Lower lobe of right lung (tissue), 2 donors: ENCODE measurements at places on chromosomes 16 and 17. TPM values are rescaled to one million over a fixed set of nuclear protein-coding genes. Genes with fewer than 3 reads are reported as not detected.

GRCh38 chr16:675884-676564 is 553 bp downstream of the RHBDL1 start:
- DNase-seq = no peak

GRCh38 chr16:17474572-17474971 is 3.8 kb upstream of the XYLT1 start:
- DNase-seq = no peak

DNA sequence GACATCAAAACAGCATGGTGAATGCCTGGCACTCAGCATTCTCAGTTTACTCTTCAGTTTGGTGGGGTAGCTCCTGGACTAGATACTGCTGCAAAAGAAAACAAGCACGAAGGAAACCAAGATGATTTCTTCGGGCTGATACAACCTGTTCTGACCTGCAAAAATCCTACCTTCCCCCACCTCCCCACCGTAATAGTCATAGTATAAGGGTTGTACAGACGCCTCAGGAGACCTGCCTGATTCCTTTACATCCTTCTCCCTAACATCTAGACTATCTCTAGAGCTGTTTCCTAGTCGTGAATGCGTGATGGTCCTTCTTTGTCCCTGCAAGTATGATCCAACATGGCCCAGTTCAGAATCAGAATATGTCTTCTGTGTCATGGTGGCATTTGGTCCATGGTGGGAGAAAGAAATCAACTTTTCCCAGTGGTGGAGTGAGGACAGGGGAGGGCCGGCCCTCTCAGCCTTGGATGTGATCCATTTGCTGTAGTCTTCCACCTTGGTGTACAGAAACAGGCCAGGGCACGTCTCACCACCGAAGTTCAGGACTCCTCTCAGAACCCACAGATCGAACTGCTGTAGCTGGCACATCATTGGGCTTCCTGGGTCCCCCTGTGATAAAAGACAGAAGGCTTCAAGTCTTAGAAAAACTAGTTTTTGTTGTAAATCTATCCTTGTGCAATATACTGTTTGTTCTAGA is 14.5 kb downstream of the PRSS54 start:
- DNase-seq = no peak

GRCh38 chr16:47866423-47866822 is 289.4 kb downstream of the ABCC12 start:
- DNase-seq = no peak

DNA sequence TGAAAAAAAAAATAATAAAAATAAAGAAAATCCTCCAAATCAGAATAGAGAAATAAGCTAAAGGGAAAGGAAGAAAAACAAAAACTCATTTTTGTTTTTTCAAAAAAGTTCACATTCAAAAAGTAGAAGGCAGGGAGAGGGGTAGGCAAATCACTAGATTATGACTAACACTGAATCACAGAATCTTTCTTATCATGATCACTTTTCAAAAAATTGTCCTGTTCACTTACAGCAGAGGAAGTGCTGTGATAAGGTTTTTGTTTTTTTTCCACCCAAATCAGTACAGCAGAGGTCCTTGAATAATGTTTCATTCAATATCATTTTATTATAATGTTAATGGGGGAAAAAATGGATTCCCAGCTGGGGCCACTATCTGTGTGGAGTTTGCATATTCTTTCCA is 106.4 kb downstream of the CA4 start:
- DNase-seq = no peak

- DNase-seq = no peak
Measured at GRCh38 chr16:81405702-81406113, 38.9 kb upstream of the CMIP start.

KCNJ12 gene
- 1.9 TPM for total RNA-seq

CX3CL1 gene
- 33.6 TPM for total RNA-seq

EXOC3L1 gene
- 15.6 TPM for total RNA-seq

MYH1 gene
- not detected for total RNA-seq

TSR3 gene
- total RNA-seq = 39.5 TPM

SLC6A4 gene
- total RNA-seq = 140 TPM
